ENCODE measurements at places on chromosomes 2 and 18.

- DNase-seq, result no peak
Measured at GRCh38 chr2:29417630-29418029, 302.4 kb downstream of the CLIP4 start.

DNA sequence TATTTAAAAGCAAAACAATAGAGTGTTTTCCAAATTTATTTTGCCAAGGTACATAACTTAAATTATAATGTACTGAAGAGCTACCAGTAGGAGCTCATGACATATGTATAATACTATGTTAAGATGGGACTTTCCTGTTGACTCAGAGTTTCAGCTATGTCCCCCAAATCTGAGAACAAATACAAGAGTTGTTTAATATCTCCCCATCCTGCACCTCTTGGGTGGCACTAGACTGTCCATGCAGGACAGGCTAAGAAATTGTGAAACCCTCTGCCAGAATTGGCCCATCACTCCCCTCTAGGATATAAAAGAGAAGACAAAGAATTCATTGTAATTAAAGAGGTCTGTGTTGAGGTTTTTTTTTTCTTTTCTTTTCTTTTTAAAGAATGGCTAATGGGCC is 21.7 kb upstream of the CTAGE1 start:
- DNase-seq, result no peak

DNA sequence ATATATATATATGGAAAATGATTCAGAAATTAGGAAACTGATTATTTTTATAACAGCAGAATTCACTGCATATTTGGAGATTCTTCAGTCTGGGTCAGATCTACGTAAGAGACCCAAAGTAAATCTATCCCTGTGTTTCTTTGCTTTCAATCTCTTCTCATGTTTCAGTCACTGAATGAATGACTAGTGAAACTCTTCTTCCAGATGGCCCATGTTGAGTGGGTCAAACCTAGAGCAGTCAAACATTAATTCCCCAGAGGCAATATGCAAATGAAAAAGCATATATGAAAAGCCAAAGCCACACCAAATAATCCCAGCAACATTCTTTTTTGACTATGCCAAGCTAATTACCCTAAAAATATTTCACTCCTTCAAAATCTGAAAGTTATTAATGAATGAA is 317.3 kb downstream of the RBM43 start:
- DNase-seq, result no peak

GRCh38 chr2:72883356-72883962 is 3.7 kb upstream of the SPR start:
- peak; percentile 57 for DNase-seq

DNA sequence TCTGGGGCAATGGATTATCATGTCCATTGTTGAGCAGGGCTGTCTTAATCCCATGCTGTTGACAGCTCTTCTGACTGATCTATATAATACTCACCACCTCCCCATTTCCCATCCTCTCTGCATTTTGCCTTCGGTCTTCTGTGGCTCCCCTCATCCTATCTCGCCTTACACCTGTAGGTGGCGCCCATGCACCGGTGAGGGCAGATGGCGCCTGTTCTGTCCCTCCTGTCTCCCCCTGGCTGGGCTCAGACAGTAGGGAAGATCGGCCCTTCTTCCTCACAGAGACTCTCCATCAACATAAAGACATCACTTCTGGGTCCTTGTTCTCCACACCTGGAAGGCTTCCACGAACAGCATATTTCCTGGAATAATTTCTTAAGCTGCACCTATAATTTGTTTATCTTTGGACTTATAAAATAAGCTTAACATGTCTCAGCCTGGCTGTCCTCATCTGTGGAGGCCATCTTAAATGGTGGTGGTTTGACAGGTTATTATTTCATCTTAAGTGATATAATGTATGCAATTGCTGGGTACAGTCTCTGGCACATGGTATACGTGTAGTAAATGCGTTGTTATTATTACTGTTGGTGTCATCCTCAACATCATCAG is 10.9 kb upstream of the CDH20 start:
- DNase-seq, result peak; percentile 53

DNA sequence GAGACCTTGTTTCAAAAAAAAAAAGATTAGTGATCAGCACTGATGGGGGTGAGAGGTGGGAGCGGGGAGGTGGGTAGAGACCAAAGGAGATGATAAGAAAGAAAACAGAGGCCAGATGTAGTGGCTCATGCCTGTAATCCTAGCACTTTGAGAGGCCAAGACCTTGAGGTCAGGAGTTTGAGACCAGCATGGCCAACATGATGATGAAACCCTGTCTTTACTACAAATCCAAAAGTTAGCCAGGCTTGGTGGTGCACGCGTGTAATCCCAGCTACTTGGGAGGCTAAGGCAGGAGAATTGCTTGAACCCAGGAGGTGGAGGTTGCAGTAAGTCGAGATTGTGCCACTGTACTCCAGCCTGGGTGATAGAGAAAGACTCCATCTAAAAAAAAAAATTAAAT is 9.5 kb upstream of the SLC35F6 start:
- DNase-seq, result no peak

DNA sequence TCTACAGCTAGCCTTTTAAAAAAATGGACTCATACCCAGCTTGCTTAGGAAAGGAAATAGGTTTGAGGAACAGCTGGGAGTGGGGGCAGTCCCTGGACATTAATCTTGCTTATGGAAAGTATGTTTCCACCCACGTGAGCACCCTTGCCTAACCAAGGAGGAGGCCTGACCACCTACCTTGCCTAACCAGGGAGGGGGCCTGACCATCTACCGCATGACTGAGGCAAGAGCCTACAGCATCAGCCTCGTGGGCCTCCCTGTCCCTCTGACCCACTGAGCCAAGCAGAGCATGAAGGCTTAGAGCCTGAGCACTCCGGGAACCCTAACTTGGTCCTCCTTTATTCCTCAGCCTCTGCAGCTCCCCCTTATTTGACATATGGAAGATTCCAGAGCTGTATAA is 20.2 kb downstream of the PRKAG3 start:
- DNase-seq, result no peak

DNA sequence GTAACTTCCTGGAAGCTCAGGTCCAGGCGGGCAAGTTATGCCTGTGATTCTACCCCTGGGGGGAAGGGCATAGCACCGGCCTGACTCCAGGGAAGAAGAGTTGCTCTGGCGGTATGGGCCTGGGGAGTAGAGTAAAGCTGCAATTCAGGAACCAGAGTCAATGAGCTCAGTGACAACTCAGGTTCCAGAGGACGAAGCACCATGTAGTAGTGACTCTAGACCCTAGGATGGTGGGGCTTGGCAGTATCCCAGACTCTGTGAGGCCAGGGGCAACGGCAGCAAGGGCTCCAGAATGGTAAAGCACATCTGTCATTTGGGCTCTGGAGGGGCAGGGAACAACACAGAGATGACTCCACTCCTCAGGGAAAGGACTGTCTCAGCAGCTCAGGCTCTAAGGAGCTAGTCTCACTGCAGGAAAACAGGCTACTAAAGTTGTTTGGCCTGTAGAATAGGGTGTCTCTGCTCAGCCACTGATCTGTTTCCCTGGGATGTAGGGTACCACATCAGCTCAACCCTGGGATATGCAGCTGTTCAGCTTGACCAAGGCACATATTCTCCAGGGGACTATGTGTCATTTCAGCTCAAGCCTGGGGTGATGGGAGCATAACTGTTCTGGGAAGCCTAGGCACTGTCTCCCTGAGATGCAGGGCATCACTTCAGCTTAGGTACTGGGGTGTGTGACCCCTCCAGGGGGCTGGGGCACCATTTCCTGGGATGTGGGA is 36.2 kb upstream of the RHOB start:
- no peak for DNase-seq

- no peak for DNase-seq
Measured at GRCh38 chr2:108823286-108823685, 36.7 kb downstream of the CCDC138 start.

- no peak for DNase-seq
Measured at GRCh38 chr2:127233710-127234109, 13.6 kb upstream of the CYP27C1 start.

DNA sequence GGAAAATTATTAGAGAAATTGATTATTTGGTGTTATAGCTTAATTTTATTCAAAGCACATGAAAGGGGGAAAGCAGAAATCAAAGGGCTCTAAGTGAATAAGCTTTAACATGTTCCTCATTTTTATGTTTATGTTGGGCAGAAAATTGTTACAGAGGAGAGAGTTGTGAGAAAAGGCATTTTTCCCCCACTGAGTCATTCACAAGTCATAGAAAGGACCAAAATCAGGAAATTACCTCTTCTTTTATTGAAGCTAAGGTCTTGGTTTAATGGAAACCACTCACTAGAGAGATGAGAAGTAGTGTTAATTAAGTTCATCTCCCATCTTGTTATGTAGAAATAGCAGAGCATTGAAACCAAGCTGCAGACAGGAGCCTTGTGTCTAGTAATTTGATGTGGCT is 175.3 kb upstream of the THUMPD2 start:
- no peak for DNase-seq

DNA sequence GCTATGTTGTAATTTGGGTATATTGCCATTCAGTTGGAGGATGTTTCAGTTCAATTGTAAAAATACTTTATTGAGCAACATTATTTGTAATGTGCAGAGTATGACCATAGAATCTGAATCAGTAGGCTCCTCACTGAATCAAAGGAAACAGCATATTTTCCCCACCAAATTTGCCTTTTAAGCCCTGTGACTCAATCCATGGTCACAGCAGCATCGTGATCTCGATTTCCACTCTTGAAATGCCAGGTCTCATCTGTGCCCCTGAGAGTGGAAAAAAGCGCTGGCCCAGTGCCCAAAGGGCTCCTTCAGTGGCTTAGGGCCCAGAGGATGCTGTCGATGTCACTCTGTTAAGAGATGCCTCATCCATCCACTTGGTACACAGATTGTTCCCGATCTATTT is 57.5 kb downstream of the FHOD3 start:
- DNase-seq, result peak; percentile 14

- DNase-seq, result no peak
Measured at GRCh38 chr18:67331857-67332256, 184.7 kb downstream of the DSEL start.

DNA sequence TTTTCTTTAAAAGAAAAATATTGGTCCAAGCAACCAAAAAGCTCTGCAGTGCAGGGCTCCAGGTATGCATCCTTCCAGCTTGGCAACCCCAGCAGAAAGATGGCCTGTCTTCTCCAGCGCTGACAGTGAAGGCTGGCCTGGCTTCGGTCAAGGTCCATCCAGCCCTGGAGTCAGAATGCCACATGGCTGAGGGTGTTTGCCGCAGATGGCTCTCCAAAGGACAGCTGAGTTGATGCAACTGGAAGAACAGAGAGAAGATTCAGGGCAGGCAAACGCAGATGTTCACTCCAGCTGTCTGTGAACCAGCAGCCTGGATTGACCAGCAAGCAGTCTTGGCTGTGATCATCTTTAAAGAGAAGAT is 51.4 kb downstream of the MARCO start:
- DNase-seq, result no peak

DNA sequence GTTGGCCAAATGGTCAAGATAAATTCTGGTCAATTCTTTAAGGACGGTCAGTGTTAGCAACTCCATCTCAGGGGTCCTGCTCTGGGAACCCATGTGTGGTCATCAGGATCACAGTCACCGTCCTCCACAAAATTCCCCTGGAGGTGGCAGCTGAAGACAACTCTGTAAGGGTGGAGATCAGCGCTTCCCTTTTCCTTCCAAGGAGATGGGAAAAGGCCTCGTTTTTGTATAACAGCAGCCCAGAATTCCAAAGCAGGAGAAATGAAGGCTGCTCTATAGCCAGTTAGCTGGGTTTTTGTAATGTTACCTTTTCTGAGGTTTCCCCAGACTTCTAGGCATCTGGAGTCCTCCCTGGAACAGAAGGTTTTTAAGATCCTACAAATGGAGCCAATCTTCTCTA is 334.8 kb downstream of the MYCN start:
- DNase-seq, result no peak

DNA sequence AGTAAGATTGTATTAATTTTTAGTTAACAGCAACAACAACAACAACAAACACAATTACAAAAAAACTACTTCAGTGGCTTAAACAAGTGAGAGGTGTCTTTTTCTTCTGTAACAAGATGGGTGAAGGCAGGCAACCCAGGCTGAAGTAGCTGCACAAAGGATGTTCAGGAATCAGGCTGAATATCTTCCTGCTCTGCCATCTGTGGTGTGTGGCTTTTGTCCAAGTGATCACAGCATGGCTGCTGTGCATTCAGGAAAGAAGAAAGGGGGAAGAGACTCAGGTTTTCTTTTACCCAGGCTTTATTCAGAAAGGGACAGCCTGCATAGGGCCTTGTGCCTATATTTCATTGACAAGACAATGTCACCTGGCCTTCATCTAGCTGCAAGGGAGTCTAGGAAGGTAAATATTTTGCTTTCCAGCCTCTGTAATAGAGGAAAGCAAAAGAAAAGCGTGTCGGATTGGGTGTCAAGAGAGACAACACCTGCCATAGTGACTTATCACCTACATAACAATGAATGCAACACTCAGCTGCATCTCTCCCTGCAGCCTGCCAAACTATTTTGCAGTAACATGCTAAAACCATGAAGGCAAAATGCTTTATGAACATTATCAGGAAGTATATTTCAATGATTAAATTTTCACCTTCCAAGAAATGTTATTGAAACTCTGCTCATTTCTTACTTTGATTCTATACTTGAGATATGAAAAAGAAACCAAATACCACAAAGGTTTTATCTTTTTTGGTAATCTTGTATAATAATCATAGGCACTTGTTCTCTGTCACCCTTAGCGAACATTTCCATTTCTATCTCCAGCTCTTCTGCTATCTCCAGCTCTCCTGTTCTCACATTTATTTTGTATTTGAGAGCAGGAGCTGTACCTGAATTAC is 14.6 kb downstream of the G6PC2 start:
- no peak for DNase-seq

GRCh38 chr18:13356032-13356431 is 137.5 kb downstream of the LDLRAD4 start:
- DNase-seq, result no peak

GRCh38 chr2:278312-278926 is 9.5 kb downstream of the ALKAL2 start:
- DNase-seq, result no peak

- no peak for DNase-seq
Measured at GRCh38 chr18:13173578-13174145, 44.9 kb upstream of the LDLRAD4 start.

DNA sequence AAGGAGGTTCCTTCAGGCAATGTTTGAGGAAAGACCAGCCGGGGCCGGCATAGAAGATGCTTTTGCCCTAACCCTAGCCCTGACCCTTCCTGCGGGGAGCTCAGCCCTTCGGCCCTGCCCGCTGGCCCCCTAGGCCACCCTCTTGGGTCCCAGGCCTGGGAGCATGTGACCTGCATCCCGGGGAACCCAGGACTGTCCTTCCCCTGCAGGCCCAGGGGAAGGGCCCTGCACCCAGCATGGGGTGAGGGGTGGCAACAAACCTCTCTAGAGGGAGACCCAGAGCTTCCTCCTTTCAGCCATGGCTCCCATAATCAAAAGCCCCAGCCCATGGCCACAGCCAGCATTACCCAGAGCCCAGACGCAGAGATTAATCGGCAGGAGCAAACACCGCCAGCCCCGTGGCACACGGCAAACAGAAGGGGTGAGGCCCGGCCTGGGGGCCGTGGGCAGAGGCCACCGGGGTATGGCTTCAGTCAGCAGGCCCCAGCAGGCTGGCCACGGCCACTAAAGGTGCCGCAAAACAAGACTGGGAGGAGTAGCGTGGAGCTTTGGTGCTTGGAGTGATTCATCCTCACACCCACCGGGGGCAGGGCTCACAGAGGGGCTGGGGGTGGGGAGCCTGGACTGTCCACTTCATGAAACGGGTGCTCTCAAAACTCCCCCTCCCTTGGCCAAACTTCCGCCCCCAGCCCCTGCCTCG is 61.6 kb upstream of the HPCAL1 start:
- DNase-seq, result no peak

GRCh38 chr2:200695191-200695590 is 109.4 kb downstream of the AOX1 start:
- DNase-seq, result no peak
